ENCODE measurements at places on chromosomes 12 and 14.

GRCh38 chr14:31541702-31542101 lies 19.5 kb upstream of the NUBPL start:
- DNase-seq: no peak

DNA sequence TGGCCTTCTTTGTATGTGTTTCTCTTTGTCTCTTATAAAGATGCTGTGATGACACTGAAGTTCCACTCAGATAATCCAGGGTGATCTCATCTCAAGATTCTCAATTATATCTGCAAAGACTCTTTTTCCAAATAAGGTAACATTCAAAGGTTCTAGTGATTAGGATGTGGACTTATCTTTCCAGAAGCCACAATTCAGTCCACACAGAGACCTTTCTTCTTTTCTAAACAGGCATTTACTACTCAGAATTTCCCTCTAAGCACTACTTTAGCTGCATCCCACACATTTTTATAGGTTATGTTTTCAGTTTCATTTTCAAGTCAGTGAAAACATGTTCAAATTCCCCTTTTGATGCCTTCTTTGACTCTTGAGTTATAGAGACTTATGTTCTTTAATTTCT lies 9.0 kb upstream of the NKX2-1 start:
- no peak for DNase-seq

DNA sequence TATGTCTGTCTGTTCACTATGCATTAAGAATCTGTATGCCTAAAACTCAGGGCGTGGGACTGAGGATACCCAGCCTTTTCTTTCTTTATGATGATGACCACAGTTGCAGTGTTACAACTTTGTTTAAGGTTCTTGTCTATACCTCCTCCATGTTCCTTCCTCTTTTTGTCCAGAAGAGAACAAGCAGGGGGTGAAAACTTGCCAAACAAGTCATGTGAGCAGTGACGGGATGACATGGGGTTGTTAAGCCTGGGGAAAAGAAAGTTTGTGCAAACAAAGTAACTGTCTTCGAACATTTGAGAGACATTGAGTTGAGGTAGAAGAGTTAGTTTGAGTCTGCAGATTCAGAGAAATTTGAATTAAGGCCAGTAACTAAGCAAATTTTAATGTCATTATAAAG lies 505.5 kb downstream of the NPAS3 start:
- no peak for DNase-seq

- DNase-seq: no peak
Observed at GRCh38 chr12:7396418-7396817, 47.5 kb downstream of the CD163L1 start.

DNA sequence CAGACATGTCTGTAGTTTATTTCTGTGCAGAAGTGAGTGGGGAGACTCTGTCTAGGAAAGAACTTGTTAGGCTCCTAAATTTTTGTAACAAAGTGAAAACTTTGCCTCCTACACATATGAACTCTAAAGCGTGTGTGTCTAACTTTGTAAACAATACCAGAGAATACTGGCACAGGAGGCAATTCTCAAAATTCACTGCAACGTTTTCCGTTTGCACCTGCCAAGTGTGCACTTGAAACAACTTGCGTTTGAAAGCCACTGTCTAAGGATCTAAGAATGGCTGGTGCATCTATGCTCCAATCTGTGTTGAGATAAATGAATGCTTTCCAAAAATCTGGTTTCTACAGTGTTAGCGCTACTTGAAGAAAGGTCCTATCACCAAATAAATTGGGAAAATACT lies 15.3 kb downstream of the GRIP1 start:
- DNase-seq: no peak

DNA sequence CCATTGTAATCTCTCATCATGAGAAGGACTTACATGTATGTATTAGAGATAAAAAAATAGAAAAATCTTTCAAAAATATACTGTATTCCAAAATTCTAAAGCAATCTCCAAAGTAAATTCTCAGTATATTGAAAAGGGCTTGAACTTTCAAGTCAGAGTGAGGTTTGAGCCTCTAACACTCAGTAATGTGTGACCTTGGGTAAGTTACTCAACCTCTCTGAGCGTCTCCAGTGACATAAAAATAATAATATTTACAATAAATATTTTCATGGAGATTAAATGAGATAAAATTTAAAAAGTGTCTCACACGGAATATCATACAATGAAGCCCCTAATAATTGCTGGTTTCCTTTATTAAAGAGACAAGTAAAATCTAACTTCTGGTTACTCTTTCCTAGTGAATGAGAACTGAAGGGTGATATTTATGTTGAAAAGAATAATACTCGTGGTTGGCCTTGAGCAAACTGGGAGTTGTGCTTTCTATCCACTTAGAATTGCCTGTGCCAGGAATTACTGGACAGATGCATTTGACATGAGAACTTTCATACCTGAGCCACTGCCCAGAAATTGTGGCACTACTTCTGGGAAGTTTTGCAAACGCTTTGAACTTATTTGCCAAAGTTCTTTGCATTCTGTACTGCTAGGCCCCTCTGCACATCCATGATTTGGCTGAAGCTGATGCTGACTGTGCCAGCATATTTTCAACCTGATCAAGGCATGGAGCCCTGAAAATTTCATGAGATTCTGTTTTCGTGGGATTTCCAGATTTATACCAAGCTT lies 933.7 kb downstream of the GALC start:
- no peak for DNase-seq

GRCh38 chr12:90902596-90902995 lies 52.4 kb downstream of the CCER1 start:
- no peak for DNase-seq

- DNase-seq: no peak
Observed at GRCh38 chr14:70472253-70473159, 20.5 kb downstream of the ADAM21 start.

GRCh38 chr14:99630202-99630601 lies 14.7 kb upstream of the HHIPL1 start:
- DNase-seq: no peak

GRCh38 chr12:2212971-2213869 lies 160.4 kb downstream of the CACNA1C start:
- DNase-seq: no peak

- DNase-seq: no peak
Observed at GRCh38 chr12:94308612-94309011, 151.1 kb downstream of the CEP83 start.

GRCh38 chr14:105465209-105466031 lies 9.2 kb upstream of the CRIP2 start:
- DNase-seq: no peak

GRCh38 chr12:59084511-59085375 lies 164.4 kb upstream of the LRIG3 start:
- no peak for DNase-seq

Measured in caudate nucleus (tissue), 63 donors.